Activated CD4-positive, alpha-beta T cell treated with anti-CD3 and anti-CD28 coated beads, Interleukin-2, amount 50 U/mL, for 4 hours (primary cell): ENCODE measurements at places on chromosomes 16 and 17.

DNA sequence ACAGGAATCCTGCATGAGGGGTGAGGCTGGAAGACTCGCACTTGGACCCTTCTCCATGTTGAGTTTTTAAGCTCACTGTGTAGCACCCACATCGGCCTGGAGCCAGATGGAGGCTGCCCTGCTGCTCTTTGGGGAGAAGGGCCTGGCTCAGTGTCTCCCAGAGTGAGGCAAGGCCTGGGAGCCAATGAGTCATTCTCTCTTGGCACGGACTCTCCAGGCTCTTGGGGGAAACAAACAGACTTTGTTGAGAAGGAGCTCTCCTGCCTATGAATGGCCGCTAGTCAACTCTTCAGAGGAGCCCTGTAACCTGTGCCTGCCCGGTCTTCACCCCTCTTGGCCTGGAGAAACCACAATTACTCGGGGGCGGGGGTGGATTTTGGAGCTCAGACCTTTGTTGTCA is 50.8 kb upstream of the MAF start:
- no peak for DNase-seq

DNA sequence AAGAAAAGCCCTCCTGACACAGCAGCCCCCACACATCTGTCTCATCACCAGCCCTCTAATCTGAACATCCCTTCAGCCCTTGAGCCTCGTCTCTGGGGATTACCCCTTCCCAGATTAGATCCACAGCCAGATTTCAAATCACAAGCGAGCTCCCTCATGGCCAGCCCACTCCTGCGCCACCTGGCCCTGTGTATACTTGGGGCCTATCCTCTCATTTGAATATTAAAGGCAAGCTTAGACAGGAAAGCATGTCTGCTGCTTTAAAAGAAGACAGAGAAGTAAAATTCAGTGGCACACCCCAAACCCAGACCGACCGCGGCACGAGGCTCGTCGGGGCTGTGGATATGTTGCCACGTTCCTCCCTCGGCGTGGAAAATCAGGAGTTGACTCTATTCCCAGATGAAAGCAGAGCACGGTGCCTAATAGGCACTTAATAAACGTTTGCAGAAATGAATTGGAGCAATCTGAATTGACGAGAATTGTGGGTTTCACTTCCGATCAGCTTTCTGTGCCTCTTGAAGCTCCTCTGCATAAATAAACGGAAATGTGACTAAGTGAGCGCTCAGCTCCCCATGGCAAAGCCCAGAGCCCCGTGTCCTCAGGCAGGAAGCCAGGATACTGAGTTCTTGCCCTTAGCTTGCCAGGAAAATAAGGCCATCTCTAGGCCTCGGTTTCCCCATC is 108.0 kb downstream of the CCDC182 start:
- DNase-seq: no peak

DNA sequence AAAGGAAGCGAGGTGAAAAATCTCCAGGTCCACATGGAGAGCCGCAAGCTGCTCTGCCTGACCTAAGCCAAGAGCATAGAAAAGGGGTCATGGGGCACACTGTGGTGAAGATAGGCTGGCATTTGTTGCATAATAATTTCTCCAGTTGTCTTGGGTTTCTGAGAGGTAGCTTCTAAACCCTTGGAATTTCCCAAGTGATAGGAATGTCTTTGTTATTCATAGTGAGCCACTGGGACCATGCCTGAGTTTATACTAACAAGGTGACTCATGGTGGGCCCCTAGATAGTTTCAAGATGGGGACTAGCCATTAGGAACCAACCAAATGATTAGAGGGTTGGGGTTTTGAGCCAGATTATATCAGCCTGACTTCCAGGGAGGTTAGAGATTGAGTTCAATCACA is 25.6 kb downstream of the SOST start:
- DNase-seq: no peak

- no peak for DNase-seq
These were observed 130.7 kb upstream of the NLRP1 start for GRCh38 chr17:5714993-5715392.

DNA sequence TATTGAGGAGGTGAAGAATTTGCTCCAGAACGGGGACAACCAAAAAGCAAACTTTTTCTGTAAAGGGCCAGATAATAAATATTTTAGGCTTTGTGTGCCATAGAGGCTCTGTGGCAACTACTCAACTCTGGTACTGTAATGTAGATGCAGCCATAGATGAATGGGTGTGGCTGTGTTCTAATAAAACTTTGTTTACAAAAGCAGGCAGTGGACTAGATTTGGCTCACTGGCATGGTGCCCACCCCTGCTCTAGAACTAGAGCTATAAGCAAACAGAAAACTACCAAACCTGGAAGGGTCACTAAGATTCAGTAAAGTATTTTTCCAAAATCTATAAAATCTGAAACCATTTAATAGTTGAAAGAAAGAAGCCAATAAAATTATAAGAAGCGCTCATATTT is 24.6 kb upstream of the SMURF2 start:
- DNase-seq: no peak

DNA sequence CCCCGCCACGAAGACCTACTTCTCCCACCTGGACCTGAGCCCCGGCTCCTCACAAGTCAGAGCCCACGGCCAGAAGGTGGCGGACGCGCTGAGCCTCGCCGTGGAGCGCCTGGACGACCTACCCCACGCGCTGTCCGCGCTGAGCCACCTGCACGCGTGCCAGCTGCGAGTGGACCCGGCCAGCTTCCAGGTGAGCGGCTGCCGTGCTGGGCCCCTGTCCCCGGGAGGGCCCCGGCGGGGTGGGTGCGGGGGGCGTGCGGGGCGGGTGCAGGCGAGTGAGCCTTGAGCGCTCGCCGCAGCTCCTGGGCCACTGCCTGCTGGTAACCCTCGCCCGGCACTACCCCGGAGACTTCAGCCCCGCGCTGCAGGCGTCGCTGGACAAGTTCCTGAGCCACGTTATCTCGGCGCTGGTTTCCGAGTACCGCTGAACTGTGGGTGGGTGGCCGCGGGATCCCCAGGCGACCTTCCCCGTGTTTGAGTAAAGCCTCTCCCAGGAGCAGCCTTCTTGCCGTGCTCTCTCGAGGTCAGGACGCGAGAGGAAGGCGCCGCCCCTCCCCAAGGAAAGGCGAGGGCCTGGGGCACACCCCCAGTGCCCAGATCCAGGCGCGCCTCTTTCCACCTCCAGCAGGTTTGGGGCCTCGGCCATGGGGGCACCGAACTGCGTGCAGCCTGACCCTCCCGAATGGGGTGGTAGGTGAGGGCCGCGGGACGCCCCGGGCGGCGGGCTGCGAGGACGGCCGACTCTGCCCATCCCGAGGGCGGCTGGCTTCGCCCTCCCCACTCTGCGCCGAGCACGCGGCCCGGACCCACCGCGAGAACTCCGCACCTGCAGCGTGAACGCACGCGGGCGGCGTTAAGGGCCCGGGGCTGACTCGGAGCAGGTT is 664 bp downstream of the HBQ1 start:
- DNase-seq: peak; percentile 83

DNA sequence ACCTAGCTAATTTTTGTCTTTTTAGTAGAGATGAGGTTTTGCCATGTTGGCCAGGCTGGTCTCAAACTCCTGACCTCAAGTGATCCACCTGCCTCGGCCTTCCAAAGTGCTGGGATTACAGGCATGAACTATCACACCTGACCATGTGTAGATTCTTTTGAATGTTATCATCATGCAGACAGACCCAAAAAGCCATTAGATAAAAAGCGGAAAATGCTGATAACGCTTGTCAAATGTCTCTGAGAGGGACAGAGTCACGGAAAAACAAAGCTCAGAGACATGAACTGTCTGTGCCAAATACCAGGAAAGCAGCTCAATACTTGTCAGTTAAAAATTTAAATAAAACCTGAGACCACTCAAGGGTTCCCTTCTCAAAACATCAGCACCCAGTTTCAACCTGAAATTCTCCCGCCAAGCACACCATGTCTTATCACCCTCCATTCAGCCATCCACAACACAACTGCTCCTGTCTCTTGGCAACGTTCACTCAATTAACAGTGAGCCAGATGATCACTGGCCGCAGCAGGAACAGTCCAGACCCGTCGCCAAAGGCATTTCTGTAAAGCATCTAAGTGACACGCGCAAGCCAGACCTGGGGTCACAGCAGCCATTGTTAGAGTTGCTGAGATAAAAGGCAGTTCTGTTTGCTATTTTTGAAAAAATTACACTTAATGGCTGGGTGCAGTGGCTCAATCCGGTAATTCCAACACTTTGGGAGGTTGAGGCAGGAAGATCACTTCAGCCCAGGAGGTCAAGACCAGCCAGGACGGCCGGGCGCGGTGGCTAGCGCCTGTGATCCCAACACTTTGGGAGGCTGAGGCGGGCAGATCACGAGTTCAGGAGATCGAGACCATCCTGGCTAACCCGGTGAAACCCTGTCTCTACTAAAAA is 29.7 kb downstream of the FANCA start:
- no peak for DNase-seq

DNA sequence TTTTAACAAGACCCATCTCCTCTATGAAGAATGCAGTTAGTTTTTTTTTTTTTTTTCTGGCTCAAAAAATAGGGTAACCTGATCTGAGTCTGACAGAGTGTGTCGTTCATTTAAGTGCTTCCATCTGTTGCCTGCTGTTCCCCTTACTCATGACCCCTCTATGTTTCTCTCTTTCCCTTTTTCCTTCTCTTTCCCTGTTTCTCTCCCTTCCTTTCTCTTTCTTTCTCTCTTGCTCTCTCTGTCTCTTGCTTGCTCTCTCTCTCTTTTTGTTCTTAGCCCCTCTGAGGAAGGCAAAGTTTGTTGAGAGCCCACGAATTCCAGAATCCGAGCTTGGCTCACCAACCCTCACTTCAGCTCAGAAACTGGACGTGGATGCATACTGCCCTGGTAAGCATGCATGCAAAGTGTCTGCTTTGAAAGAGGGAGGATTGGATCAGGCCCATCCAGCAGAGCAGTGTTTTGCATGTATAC is 185.0 kb downstream of the TANC2 start:
- DNase-seq: no peak

DNA sequence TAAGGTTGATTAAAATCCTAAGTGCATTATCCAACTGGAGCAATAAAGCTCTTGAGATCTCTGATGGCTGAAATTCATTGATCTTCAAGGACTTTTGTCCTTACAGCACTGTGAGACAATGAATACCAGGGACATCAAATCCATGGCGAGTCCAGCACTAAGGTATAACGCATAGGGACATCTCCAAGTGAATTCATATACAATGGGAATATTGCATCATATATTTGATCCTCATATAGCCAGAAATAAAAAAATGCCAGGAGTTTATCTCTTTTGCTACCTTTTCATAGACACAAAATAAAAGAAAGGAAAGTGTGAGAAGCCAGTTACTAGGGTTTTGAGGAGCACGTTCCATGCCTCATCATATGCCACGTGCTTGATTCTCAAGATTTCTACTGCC is 112.5 kb upstream of the CDH13 start:
- no peak for DNase-seq

DNA sequence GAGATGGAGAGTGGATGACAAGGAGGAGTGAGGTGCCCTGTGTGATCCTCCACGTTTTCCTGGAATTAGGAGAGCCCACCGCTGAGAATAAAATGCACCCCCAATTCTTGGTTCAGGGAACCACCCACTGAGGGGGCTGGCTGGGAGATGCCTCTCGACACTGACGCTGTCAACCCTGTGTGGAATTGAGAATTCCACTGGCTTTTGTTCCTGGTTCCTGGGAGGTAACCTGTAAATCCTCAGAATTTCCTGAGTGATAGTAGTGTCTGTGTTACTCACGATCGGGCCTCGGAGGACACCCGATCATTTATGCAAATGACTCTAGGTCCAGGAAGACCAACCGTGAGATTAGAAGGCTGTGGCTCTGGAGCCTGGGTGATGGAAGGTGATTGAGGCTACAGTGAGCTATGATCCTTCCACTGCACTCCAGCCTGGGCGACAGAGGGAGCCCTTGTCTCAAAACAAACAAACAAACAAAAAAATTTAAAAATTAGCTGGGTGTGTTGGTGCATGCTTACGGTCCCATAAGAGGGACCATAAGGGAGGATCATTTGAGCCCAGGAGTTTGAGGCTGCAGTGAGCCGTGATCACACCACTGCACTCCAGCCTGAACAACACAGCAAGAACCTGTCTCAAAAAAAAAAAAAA is 11.7 kb upstream of the PRPSAP1 start:
- DNase-seq: no peak

DNA sequence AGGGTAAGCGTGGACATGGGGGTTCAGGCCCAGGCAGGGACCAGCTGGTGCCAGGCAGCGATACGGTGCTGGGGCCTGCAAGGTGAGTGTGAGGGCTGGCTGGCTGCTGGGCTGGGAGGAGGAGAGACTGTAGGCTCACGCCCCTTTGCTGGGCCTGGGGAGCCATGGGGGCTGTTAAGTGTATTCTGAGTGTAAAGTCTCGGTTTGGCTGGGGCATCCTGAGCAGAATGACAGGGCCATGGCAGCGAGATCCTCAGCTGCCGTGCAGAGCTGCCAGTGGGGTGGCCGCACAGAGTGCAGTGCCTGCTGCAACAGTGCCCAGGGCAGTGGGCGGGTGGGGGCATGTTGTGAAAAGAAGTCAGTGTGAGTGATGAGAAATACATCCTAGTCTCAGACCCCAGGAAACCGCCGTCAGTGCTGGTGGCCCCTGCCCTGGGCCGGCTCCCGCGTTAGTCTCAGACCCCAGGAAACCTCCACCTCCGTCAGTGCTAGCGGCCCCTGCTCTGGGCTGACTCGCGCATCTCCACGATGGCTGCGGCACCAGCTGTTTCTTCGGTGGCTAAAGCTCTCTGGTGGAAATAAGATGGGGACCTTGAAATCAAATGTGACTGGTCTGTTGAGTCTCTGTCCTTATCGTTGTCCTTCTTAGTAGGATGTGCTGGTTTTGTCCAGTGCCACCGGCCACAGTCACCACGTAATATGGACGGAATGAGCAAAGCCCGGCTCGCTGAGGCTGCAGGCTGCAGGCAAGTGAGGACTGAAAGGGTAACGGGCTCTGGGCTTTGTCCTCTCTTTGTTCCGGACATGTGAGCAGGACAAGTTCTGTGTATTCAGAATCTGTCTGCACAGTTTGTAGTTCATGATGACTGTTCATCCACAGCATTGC is 22.9 kb downstream of the ACSF3 start:
- DNase-seq: no peak

GRCh38 chr16:24536671-24537070 is 2.7 kb upstream of the RBBP6 start:
- DNase-seq: no peak

DNA sequence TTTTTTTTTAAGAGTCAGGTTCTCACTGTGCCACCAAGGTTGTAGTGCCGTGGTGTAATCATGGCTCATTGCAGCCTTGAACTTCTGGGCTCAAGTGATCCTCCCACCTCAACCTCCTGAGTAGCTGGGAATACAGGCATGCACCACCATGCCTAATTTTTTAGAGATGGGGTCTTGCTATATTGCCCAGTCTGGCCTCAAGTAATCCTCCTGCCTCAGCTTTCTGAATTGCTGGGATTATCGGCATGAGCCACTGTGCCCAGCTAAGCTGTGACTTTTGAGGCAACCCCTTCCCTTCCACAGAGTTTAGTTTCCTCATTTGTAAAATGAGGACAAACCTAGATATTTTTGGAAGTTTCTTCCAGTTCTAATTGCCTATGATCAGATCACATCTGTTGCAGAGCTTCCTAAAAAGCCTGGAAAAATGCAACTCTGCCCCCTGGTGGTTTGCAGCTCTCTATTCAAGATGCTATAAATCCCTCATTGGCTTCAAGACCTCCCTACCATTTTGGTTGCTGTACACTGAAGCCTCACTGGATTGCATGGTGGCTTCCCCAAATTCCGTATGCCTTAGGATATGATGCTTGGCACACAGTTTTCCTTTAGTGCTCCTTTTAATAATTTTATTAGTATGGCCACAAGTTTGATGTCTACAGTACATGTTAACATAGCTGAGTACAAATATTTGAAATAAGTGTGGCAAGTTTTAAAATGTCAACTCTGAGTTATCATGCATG is 19.3 kb downstream of the GDE1 start:
- peak; percentile 57 for DNase-seq

GRCh38 chr16:5882087-5882640 is 784.6 kb upstream of the EEF2KMT start:
- no peak for DNase-seq

- no peak for DNase-seq
These were observed 16.8 kb downstream of the PIEZO1 start for GRCh38 chr16:88768071-88768783.
